ENCODE measurements at places on chromosomes 12 and 14. TPM values are rescaled to one million over a fixed set of nuclear protein-coding genes. Genes with fewer than 3 reads are reported as not detected.

The C1QL4 gene
- not detected for total RNA-seq

- no peak for DNase-seq
Measured at GRCh38 chr12:6434205-6435140, 10.3 kb upstream of the CD27 start.

- no peak for DNase-seq
Measured at GRCh38 chr12:27460471-27460978, 14.0 kb downstream of the SMCO2 start.

The P2RX2 gene
- not detected for total RNA-seq

DNA sequence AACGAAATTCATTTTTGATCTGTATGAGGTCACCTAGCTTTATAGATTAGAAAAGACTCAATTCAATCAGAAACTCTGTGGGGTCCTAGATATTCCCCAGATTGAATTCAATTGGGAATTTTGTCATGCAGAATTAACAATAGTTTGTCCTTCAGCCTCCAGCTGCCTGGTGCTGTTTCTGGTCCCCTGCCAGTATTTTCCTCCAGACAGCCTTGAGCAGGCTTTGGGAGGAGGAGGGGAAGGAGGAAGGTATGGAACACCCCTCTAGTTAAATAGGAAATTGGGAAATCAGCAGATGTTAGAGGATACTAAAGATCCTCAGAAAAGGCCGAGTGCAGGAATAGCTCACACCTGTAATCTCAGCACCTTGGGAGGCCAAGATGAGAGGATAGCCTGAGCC lies 10.6 kb downstream of the GRIP1 start:
- DNase-seq: no peak

The TSFM gene
- total RNA-seq: 23.2 TPM

- DNase-seq: no peak
Measured at GRCh38 chr14:79534703-79535353, 676.5 kb downstream of the DIO2 start.

DNA sequence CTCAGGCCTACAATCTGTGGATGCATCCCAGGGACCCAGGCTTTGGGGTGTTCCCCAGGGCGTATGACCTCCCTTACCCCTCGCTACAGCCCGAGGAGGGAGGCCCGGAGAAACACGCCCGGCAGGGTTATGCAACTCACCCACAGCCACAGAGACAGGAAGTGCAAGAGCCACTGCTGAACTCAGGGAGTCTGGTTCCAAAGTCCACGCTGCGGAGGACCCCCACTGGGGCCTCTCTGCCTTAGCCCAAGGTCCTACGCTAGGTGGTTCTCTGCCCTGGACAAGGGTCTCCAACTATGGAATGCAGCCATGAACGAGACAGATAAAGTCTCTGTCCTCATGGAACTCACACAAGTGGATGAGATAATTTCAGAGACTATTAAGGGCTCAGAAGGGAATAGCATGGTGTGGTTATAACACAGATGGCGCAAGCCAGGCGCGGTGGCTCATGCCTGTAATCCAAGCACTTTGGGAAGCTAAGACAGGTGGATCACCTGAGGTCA lies 11.3 kb downstream of the SCARB1 start:
- no peak for DNase-seq

DNA sequence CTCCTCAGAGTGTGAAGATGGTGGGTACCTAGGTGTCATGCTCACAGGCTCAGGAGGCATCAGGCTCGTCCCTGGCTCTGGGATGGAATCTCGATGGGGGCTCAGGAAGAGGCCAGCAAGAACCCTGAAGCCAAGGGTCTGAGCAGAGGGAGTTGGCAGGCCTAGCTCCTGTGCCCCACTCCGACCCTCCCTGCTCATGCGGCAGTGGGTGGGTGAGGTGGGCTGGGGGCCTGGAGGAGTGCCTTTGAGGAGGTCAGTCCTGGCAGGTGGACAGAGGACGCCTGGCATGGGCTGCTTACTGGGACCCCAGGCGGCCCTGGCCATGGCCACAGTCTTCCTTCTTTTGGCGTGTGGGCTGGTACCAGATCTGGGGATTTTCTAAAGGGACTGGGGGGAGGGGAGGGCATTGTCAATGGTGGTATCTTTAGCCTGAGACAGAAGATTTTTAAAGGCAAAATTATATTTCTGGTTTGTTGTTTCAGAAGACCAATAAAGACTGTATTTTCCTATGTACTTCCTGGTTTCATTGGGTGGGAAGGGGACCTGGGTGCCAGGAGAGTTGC lies 16.0 kb downstream of the LRTM2 start:
- no peak for DNase-seq

The KRT72 gene
- not detected for total RNA-seq

The ZFHX2 gene
- total RNA-seq: 0.85 TPM

DNA sequence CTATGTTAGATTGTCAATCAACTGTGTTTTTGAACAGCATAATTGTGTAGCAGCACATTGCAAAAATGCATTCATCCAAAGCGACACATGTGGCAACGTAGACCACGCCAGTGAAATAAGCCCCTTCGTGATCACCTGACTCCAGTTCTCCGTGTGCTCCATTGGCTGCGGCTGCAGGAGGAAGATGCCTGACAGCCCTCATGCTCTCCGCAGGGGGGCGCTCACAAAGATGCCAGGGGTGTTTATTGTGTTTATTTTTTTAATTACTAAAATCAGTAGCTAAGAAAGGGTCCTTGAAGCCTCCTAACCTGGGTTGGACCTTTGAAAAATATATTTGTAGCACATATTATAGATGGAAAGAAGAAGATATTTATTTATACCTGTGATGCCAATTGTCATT lies 116.3 kb downstream of the SLC15A4 start:
- no peak for DNase-seq

The TPH2 gene
- not detected for total RNA-seq

The TMEM132D gene
- total RNA-seq: not detected

The TSHR gene
- total RNA-seq: not detected

The RAB5B gene
- total RNA-seq: 93.5 TPM

- DNase-seq: no peak
Measured at GRCh38 chr12:7123806-7124522, 4.7 kb downstream of the RBP5 start.

- DNase-seq: no peak
Measured at GRCh38 chr12:65501093-65501621, 222.7 kb downstream of the MSRB3 start.

GRCh38 chr12:95546491-95546813 lies 4.8 kb downstream of the USP44 start:
- no peak for DNase-seq

DNA sequence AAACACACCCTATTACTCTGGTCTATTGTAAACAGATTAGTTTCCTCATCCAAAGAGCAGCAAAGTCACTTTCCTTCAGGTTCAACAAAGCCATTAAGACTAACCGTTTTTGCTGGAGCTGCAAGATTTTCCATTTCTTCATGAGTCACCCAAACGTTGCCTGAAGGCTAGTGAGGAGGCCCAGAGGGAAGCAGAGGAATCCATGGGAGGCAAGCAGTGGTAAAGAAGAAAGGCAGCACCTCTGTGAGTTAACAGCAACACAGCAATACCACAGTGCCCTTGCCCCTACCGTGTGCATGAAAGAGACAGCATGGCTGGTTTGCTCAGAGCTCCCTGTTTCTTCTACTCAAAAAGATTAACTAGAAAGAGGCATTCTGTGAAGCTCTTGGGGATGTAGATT lies 206.3 kb downstream of the ACSS3 start:
- no peak for DNase-seq

DNA sequence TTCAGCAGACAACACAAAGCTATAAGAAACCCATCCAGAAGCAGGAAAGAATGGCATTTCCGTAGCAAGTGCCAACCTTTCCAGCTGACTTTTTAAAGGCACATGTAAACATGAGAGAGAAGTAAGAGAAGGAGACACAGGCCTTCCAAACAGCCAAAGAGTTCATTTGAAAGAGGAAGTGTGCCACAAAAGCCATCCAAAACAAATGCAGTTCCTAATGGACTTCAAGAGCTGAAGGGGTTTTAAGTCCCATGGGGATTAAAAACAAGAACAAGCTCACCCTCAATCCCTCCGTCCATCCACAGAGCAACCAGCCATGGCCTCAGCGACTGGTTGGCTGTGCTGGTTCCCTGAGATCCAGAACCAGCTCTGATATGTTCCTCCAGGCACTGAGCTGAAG lies 4.5 kb upstream of the DPF3 start:
- DNase-seq: no peak

DNA sequence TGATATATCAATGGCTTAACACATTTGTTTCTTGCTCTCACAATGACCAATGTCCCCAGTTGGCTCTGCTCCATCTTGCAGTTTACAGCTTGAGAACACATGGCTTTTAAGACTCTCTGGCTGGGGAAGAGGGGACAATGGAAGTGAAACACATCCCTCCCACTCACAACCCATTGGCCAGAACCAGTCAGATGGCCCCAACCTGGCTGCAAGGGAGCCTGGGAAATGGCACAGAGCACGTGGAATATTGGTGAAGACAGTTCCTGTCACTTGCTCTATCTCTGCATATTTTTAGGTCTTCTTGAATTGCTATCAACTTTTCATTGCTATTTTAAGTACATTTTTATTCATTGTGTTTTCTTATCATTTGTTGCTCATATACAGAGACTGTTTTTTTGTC lies 345.4 kb downstream of the MED13L start:
- DNase-seq: peak; percentile 50

GRCh38 chr14:94914191-94914590 lies 144.3 kb upstream of the GSC start:
- no peak for DNase-seq

DNA sequence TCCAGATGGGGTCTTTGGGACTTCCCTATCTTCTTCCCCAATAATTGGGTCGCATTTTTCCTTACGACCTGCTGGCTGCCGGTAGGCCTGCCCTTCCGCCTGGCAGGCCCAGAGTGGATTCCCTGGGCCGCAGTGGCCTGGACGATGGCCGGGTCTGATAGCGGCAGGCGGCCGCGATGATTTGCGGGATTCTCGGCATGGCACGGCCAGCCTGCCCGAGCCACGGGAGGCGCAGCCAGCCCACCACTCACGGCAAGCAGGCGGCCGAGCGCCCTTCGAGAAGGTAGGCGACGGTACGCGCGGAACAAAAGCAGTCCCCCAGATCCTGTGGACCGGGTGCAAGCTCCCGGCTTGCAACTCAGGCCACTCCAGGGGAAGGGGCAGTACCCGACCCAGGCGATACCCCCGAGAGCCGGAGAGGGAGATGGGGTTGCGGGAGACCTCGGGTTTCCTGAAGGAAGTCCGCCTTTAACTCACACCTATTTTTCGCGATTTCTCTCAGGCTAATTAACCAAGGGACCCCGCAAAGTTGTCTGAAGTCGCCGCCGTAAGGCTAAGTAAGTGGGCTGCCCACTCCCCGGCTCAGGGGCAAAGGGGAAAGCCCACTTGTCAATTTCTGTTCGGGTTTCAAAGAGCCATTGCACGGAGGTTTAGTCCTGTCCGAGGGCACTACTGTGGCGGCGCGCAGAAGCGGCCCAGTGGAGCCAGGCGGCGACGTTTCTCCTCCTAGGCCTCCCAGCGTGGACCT lies 1.4 kb upstream of the GSC start:
- DNase-seq: no peak

GRCh38 chr12:27018037-27018436 lies 3.9 kb upstream of the TM7SF3 start:
- DNase-seq: no peak

The CPNE8 gene
- total RNA-seq: 33.1 TPM

The ZNF84 gene
- total RNA-seq: 8.5 TPM

The KRT71 gene
- total RNA-seq: not detected

GRCh38 chr12:1666685-1667162 lies 24.1 kb upstream of the ADIPOR2 start:
- no peak for DNase-seq

DNA sequence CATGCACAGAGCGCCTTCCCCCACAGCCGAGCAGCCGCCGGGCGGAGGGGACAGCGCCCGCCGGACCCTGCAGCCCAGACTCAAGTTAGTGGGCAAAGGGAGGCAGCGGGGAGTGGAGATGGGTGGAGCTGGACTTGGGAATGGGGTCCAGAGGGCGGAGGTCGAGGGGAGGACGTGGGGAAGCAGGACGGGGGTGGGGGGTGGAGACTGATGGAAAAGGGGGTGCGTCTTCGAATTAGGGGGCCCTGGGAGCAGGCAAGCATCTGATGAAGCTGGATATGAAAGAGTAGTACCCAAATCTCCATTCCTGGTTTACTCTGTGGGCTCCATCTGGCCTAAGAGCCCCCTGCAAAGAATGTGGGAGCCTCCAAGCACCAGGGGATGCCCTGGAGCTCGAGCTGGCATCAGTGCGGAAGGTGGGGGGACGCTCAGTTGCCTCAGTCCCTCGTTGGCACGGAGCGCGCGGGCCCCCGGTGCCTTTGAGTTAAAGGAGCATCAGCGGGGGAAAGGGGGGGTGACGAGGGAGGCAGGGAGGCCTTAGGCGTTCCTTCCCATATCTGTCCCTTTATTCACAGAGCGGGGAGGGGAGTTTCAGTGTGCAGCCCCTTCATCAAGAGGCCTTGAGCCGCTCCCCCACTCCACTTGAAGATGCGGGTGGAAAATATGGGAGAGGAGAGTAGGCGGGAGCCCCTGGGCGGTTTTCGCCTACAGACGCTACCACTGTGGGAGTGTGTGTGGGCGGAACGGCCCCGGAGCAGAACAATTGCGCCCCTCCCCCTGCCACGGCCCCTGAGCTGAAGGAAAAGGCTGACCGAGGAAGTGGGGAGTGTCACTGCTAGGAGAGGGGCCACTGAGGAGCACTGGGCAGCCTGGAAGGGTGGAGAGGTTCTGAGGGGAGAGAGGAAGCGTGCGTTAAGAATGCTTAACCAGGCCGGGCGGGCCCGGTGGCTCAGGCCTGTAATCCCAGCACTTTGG lies 644 bp downstream of the NAB2 start:
- DNase-seq: peak; percentile 86

GRCh38 chr14:91249841-91250616 lies 5.5 kb upstream of the GPR68 start:
- no peak for DNase-seq

GRCh38 chr14:82855912-82856391 lies 1322.3 kb upstream of the SEL1L start:
- DNase-seq: no peak

DNA sequence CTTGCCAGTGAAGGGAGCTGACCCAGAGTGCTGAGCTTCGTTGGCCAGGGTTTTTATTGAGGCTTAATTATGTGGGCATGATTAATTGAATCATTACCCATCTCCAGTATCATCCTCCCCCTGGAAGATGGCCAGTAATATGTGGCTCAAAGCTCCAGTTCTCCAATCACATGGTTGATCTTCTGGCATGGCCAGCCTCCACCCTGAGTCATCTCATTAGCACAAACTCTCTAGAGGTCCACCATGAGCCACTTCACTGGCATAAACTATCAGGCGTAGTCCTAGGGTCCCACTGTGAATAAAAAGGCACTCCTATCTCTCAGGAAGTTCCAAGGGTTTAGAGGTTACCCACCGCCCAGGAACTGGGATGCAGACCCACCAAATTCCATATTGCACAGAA lies 135.0 kb downstream of the ANO6 start:
- no peak for DNase-seq

- DNase-seq: no peak
Measured at GRCh38 chr14:68255693-68256178, 436.2 kb downstream of the RAD51B start.
